GM12878 (cell line): ENCODE measurements at places on chromosomes 4 and X. TPM values are rescaled to one million over a fixed set of nuclear protein-coding genes. Genes with fewer than 3 reads are reported as not detected.

The ARAF gene
- 79.2 and 80.2 TPM in 2 replicates for polyA plus RNA-seq

The ANXA10 gene
- polyA plus RNA-seq = not detected in 2 replicates

The IL2 gene
- not detected in 2 replicates for polyA plus RNA-seq

The TCP11X2 gene
- polyA plus RNA-seq = not detected in 2 replicates

The PKD2 gene
- polyA plus RNA-seq = 1.4 and 2.0 TPM in 2 replicates

The ENPEP gene
- polyA plus RNA-seq = not detected in 2 replicates

The VSIG1 gene
- not detected in 2 replicates for polyA plus RNA-seq

The NHS gene
- polyA plus RNA-seq = not detected in 2 replicates

The ELK1 gene
- polyA plus RNA-seq = 48.6 and 52.3 TPM in 2 replicates

The DDX60 gene
- polyA plus RNA-seq = 2.8 and 3.2 TPM in 2 replicates

The MSANTD1 gene
- polyA plus RNA-seq = 0.08 and 0.21 TPM in 2 replicates

The CLDN22 gene
- polyA plus RNA-seq = not detected in 2 replicates

DNA sequence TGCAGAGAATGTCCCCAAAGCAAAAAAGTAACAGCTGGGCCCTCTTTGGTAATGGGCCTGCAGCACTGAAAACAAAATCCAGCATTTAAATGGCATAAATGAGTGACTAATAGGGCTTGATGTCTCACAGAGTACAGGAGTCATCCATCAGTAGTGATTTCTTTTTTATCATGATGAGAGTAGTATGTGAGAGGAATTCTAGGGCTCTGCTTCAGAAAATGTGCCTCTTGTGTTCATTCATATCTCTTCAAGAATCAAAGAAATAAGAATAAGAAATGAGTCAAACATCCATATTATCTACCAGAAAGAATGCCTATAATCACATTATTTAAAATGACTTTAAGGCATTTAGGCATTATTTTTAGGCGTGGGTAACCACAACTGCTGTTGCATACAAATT, 792.9 kb upstream of the HTR2C start:
- H3K27ac ChIP-seq = no peak overlapping the region
- no peaks in the 10 kb centered on the region for H3K36me3 ChIP-seq
- no peaks in the 10 kb centered on the region for H3K4me1 ChIP-seq
- no peaks in the 10 kb centered on the region for H3K27me3 ChIP-seq
- DNase-seq = no peak

GRCh38 chr4:86561256-86561655, 32.9 kb upstream of the PTPN13 start:
- H3K27ac ChIP-seq = no peak overlapping the region
- DNase-seq = no peak
- H3K36me3 ChIP-seq = no peaks in the 10 kb centered on the region
- no peaks in the 10 kb centered on the region for H3K27me3 ChIP-seq
- peaks cover 7% of the 10 kb centered on the region; the same call in 1 of the 2 replicates for H3K4me1 ChIP-seq
- no peak overlapping the region for H3K4me3 ChIP-seq

GRCh38 chrX:132676102-132676501, 187.3 kb upstream of the MBNL3 start:
- no peak overlapping the region for H3K27ac ChIP-seq
- H3K27me3 ChIP-seq = no peaks in the 10 kb centered on the region; the same call in 1 of the 2 replicates
- no peaks in the 10 kb centered on the region for H3K4me1 ChIP-seq
- H3K4me3 ChIP-seq = no peak overlapping the region

DNA sequence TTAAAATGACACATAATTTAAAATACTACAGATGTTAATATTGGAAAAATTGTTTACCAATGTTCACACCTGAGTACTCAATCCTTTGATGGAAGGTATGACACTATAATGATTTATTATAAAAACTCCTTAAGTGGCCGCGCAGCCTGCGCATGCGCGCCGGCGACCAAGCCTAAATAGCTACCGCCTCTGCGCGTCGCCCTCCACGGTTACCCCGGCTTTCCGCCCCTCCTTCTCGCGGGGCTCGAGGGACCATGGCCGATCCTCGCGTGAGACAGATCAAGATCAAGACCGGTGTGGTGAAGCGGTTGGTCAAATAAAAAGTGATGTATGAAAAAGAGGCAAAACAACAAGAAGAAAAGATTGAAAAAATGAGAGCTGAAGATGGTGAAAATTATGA, 170.2 kb downstream of the DMD start:
- no peaks in the 10 kb centered on the region for H3K27me3 ChIP-seq
- H3K27ac ChIP-seq = no peak overlapping the region
- no peak overlapping the region for H3K4me3 ChIP-seq
- no peak for DNase-seq

DNA sequence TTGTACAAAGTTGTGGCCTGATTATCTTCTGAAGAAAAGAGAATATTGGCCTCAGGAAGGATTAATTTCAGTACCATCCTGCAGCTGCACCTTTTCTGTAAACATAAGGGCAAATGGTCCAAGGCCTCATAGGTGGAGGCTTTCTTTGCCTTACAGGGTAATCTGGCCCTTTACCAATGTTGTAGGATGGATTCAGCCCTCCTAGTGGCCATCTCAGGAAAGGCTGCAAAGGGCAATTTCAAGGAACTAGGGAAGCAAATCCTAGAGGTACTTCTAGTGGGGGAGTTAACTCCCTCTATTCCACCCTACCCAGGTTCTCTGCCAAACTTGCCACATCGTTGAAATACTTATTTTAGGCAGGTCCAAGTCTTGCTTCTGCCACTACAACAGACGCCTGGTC, 57.6 kb downstream of the UGT2B11 start:
- no peaks in the 10 kb centered on the region for H3K4me1 ChIP-seq
- H3K4me3 ChIP-seq = no peak overlapping the region
- no peaks in the 10 kb centered on the region for H3K36me3 ChIP-seq
- H3K27me3 ChIP-seq = no peaks in the 10 kb centered on the region
- H3K27ac ChIP-seq = no peak overlapping the region

- H3K27ac ChIP-seq = peak overlapping the region; percentile 91
- H3K4me1 ChIP-seq = peaks cover 33% of the 10 kb centered on the region
- no peaks in the 10 kb centered on the region for H3K27me3 ChIP-seq
- H3K4me3 ChIP-seq = peak overlapping the region; percentile 8; the same call in 1 of the 2 replicates
- peak; percentile 68 for DNase-seq
Observed at GRCh38 chrX:1327651-1328304, 8.8 kb upstream of the IL3RA start.

- no peaks in the 10 kb centered on the region for H3K27me3 ChIP-seq
- no peak overlapping the region for H3K27ac ChIP-seq
- DNase-seq = no peak
- no peaks in the 10 kb centered on the region for H3K36me3 ChIP-seq
- peaks cover 32% of the 10 kb centered on the region for H3K4me1 ChIP-seq
Observed at GRCh38 chr4:152667781-152668180, 12.0 kb downstream of the TMEM154 start.

DNA sequence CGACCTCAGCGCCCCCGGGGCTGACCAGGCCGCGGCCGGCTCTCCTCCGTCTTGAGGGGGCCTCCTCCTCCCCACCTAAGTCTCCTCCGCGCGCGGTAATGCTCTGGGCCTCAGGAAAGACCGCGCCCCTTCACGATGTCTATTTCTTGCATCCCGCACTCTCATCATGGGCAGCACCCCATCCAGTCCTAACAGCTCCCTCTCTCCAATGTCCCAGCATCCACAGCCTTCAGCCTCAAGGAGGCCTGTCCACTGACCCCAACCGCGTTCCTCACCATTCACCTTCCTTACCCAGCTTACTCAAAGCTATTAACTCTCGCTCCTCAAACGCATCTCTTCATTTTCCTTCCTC, 77.5 kb downstream of the MAGED4 start:
- H3K27me3 ChIP-seq = no peaks in the 10 kb centered on the region
- H3K4me1 ChIP-seq = no peaks in the 10 kb centered on the region; the same call in none of the 2 replicates
- no peak for DNase-seq
- no peaks in the 10 kb centered on the region for H3K36me3 ChIP-seq
- H3K27ac ChIP-seq = peak overlapping the region; percentile 79; the same call in 1 of the 2 replicates
- H3K4me3 ChIP-seq = peak overlapping the region; percentile 68

DNA sequence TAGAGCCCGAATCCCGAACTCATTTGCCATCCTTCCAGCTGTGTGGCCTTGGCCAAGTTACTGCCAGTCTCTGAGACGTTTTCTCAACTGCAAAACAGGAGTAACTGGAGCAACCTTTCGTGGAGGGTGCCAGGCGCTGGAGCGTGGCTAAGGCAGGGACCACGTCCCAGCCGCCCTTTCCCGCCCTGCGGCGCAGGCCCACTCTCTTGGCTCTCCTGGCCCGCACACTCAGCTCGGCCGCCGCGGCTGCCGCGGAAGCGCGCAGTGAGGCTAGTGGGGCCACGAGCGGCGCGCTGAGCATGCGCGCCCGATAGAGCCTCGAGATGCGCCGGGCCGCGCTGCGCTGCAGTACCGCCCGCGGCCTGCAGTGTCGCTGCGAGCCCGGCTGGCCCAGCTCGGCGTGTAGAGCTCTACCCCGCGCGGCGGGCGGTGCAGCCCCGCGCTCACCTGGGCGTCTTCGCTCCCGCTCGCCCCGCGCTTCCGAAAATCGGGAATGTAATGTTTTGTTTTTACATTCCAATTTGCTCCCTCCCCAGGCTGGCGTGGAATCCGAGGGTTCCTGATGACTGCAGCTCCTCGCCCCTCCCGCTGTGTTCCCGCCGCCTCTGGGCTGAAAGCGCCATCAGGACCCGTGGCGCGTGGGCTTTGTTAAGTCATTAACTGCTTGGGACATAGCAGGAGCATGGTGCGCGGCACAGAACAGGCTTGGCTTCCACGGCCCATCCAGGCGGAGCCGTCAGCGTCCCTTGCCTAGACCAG, 4.0 kb upstream of the ZNF518B start:
- peaks cover 5% of the 10 kb centered on the region for H3K27me3 ChIP-seq
- DNase-seq = peak; percentile 31
- H3K36me3 ChIP-seq = no peaks in the 10 kb centered on the region
- H3K4me1 ChIP-seq = no peaks in the 10 kb centered on the region
- no peak overlapping the region for H3K27ac ChIP-seq

DNA sequence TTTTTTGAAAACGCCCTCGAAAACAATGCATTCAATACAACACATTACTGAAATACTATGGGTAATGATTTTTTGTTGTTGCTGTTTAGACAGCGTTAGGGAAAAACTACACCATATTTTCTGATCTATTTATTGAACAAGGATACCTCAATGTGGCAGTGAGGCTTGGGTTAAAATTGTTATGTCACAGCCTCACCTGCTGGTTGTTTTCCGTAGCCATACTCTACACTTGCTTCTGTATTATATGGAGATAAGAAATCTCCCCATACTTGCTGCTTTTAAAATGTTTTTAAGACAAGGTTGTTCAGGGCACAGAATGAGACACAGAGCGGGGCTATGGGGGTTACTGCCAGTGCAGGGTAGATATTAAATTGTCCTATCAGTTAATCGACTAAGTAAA, 221.6 kb upstream of the FTHL17 start:
- H3K4me3 ChIP-seq = no peak overlapping the region
- H3K36me3 ChIP-seq = no peaks in the 10 kb centered on the region
- H3K4me1 ChIP-seq = no peaks in the 10 kb centered on the region
- DNase-seq = no peak

DNA sequence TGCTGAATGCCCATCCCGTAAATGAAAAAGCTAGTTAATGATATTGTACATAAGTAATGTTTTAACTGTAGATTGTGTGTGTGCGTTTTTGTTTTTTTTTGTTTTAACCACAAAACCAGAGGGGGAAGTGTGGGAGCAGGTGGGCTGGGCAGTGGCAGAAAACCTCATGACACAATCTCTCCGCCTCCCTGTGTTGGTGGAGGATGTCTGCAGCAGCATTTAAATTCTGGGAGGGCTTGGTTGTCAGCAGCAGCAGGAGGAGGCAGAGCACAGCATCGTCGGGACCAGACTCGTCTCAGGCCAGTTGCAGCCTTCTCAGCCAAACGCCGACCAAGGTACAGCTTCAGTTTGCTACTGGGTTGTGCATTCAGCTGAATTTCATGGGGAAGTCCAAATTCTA, at the start of gene SPP1:
Gene SPP1 (plus strand): TSS at position 249 of the 400 bp plus-strand sequence. CDS start 1,182 bp downstream, outside the sequence.
- no peaks in the 10 kb centered on the region for H3K36me3 ChIP-seq
- H3K4me3 ChIP-seq = no peak within 1 kb of the TSS
- DNase-seq = no peak
- H3K27ac ChIP-seq = no peak within 1 kb of the TSS
- no peaks in the 10 kb centered on the region; the same call in 1 of the 2 replicates for H3K27me3 ChIP-seq

DNA sequence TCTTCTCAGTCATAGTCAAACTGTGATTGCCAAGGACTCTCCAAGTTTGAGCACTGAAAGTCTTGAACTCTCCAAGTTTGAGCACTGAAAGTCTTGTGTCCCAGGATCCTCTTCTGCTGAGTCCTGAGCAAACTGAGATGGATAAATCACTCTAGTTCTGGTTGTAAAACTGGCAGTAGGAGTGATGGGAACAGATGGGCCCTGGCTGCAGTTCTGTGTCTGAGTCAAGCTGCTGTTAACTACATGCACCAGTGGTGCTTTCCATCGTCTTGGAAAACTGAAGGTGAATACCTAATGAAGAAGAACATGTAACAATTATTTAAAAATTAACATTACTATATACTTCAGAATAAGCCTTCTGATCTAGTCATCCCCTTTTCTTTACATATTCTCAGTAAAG, 27.6 kb upstream of the KCNIP4 start:
- DNase-seq = no peak
- H3K4me1 ChIP-seq = no peaks in the 10 kb centered on the region
- H3K27ac ChIP-seq = no peak overlapping the region
- H3K4me3 ChIP-seq = no peak overlapping the region
- H3K36me3 ChIP-seq = no peaks in the 10 kb centered on the region
- no peaks in the 10 kb centered on the region for H3K27me3 ChIP-seq

GRCh38 chrX:40524423-40524822, 56.3 kb upstream of the ATP6AP2 start:
- no peaks in the 10 kb centered on the region for H3K4me1 ChIP-seq
- H3K27me3 ChIP-seq = no peaks in the 10 kb centered on the region; the same call in 1 of the 2 replicates
- H3K4me3 ChIP-seq = no peak overlapping the region
- H3K27ac ChIP-seq = no peak overlapping the region

DNA sequence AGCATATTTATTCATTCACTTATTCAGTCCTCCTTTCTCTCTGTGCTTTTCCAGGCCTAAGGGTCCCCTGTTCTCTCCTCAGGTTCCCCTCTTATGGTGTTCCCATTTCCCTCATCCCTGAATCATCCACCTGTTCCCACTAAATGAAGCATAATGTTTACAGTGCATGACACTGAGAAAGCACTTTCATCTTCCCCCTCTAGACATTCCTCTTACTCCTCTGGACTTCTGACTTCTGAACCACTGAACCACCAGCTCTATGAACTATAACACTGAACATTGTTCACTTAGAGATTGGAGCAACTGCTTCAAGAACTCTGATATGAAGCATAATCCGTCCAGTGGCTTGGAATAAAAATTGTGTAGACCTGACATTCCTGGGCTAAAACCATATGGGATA, 59.5 kb downstream of the CD38 start:
- no peaks in the 10 kb centered on the region for H3K27me3 ChIP-seq
- no peak overlapping the region for H3K27ac ChIP-seq
- H3K4me3 ChIP-seq = no peak overlapping the region
- H3K4me1 ChIP-seq = no peaks in the 10 kb centered on the region

DNA sequence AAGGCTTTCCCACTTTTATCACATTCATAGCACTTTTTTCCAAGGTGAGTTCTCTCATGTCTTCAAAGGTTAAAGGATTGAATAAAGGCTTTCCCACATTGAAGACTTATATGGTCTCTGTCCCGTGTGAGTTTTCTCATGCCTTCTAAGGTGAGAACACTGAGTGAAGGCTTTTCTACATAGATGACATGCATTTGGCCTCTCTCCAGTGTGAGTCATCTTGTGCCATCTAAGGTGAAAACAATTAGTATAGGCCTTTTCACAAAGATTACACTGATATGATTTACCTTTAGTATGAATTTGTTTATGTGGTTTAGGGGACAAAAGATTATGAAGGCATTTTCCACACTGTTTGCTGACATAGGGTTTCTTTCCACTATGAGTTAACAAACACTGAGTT, 21.2 kb downstream of the USP17L30 start:
- H3K36me3 ChIP-seq = no peaks in the 10 kb centered on the region
- no peak for DNase-seq
- no peaks in the 10 kb centered on the region for H3K4me1 ChIP-seq
- no peak overlapping the region for H3K27ac ChIP-seq

GRCh38 chr4:56086073-56086541, 137.4 kb downstream of the CEP135 start:
- no peak overlapping the region for H3K4me3 ChIP-seq
- no peaks in the 10 kb centered on the region for H3K4me1 ChIP-seq
- no peaks in the 10 kb centered on the region for H3K27me3 ChIP-seq
- no peaks in the 10 kb centered on the region for H3K36me3 ChIP-seq
- no peak for DNase-seq
